ENCODE measurements at places on chromosomes 6 and 20.

- DNase-seq: no peak
Measured at GRCh38 chr6:84771756-84772356, 7.5 kb upstream of the TBX18 start.

GRCh38 chr6:4788953-4789584 is 12.9 kb downstream of the CDYL start:
- DNase-seq: no peak

DNA sequence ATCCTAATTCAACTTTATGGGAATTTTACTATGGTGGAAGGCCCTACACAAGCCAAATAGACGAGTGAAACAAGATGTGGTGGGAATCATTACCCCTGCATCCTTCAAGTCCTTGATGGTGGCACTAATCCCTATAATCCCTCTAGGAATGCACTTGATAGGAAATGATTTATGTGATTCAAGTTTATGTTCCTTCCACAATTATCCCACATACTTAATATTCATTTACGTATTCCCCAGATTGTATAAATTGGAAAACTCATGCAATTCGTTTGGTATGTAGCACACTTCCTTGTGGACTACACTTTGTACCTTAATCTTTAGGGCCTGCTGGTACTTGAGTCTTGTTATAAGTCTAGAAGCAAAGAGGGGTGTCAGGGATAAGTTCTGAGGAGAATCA is 40.8 kb downstream of the PKIB start:
- DNase-seq: no peak

- no peak for DNase-seq
Measured at GRCh38 chr20:57713951-57714350, 4.1 kb upstream of the PMEPA1 start.

- no peak for DNase-seq
Measured at GRCh38 chr6:100796049-100796823, 84.9 kb downstream of the ASCC3 start.

DNA sequence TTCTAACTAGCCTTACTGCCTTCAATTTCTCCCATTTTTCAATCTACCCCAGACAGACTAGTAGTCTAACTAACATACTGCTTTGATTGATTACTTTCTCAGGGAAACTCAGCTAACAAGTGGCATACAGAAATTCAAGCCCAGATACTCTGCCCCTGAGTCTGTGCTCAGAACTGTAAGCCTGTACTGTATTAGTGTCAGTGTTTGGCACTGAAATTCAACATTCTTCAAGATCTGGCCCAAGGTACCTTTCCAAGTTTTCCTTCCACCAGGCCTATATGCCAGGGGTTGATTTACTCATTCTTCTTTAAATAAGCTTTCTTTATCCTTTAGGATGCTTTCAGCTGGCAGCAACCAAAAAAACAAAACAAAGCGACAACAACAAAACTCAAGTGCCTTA is 433.2 kb upstream of the MARCKS start:
- no peak for DNase-seq

GRCh38 chr6:122495612-122496011 is 24.0 kb upstream of the SERINC1 start:
- no peak for DNase-seq

Measured in GM12891 (cell line).